ENCODE measurements at places on chromosomes 2 and 18.

DNA sequence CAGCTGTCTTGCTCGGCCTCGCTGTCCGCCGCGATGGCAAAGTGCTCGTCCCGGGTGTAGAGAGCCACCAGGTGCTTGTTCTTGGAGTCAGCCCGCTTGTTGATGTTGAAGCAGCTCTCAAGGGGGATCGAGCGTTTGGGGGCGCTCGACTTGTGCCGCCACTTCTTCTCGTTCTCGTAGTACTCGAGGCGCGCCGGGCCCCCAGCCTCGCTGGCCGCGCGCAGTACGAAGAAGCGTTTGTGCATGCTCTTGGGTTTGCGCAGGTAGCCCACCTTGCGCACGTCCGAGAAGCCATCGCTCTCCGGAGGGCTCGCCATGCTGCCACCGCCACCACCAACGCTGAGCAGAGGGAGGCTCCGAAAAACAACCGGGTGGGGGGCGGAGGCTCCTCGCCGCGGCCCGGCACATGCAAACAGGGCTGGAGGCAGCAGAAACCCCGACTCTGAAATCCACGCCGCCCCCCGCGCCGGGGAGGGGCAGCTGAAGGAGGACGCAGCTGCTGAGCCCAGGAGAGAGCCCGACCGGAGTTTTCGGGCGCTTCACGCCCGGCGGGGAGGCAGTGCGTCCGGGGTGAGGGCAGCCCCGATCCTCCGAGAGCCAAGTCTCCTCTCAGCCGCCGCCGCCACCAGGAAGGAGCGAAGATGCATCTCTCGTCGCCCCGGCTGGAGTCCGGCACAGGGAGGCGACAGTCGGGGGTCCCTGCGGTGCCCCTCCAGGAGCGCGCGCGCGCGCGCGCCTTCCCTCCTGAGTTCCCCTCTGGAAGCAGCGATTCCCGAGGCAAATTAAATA is 1.0 kb downstream of the IRS1 start:
- peak; percentile 72 for DNase-seq

GRCh38 chr2:8803658-8804379 is 33.6 kb downstream of the KIDINS220 start:
- DNase-seq: no peak

- DNase-seq: no peak
Observed at GRCh38 chr2:9815076-9815475, 28.2 kb upstream of the TAF1B start.

GRCh38 chr2:222949690-222950323 is 89.0 kb downstream of the ACSL3 start:
- no peak for DNase-seq

GRCh38 chr2:39069136-39069515 is 51.7 kb downstream of the SOS1 start:
- DNase-seq: no peak

- no peak for DNase-seq
Observed at GRCh38 chr18:9380621-9381395, 46.2 kb downstream of the TWSG1 start.

GRCh38 chr2:127589358-127589757 is 53.9 kb downstream of the MYO7B start:
- DNase-seq: no peak

DNA sequence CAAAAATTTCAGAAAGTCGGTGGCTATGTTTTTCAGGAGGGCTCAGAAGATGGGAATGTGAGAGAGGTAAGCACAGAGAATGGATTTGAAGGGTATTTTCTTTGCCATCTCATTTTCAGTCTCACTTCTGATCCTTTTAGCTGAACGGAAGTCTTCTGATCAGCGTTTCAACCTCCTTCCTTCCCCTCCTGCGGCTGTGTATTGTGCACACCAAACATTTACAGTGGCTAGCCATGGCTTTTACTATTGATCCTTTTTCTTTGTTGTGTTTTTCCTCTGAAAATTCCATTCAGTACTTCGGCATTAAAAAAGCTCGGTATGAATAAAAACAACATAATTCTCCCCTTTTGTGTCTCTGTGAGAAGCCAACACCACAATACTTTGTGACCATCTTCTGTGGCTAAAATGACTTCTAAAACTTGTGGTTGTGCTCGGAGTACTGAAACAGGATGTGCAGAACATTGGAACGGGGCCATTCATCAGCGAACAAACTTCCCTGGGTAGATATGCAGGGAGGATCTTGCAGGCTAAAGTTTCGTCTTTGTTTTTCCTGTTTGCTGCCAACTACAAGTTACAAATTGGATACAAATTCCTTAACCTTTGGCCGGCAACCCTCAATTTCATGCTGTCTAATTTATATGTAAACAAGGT is 260.8 kb upstream of the FAM98A start:
- DNase-seq: no peak

DNA sequence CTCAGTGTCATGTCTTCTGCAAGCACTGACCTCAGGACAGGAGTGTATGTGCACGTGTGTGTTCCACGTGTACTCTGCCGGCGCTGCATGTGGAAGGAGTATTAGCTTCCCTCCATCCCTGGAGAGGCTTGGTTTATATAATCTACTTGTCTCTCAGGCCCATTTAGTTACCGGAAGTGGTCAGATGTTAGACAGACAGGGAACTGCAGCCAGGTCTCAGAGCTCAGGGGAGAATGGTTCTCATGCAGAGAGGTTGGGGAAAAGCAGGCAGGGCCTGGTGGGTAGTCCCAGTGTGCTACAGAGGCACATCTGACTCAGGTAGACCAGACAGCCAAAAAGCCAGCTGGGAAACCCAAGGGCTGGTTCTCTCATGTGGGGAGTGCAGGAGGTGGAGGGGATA is 167.9 kb downstream of the CTIF start:
- DNase-seq: no peak

- no peak for DNase-seq
Observed at GRCh38 chr2:7083580-7084509, 166.6 kb downstream of the RNF144A start.

- no peak for DNase-seq
Observed at GRCh38 chr2:10482913-10483312, 34.8 kb upstream of the ODC1 start.
